SK-N-DZ (cell line): ENCODE measurements at places on chromosomes 11 and 22.

DNA sequence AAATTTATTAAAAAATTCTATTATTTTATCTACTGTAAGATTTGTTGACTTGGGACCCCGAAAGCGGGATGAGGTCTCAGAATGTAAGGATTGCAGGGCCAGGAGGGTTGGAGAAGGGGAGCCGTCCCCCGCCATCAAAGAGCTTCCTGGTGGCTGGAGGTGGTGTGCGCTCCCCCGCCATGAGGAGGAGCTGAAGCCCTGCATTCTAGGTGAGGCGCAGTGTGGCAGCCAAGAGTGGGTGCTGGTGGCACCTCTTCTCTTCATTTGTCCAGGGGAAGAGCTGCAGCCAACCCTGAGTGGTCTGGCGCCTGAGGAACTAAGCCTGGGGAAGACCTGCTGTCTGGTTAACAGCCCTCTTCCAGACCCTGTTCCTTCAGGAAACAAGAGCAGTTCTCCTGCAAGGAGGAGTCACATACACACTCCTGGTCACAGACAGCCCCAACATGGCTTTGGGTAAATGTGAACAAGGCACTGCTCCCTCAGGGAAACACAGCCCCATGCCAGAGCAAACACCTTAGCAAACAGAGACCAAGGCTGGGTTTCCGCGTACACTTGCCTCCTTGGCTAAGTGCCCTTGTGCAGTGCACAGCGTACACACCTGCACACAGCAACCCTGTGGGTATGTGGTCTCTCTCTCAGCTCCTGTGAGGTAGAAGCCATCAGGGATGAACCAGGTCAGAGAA, 17.3 kb downstream of the RTN4RL2 start:
- no peak for DNase-seq

GRCh38 chr11:60158636-60159035, 24.2 kb downstream of the MS4A6A start:
- no peak for DNase-seq

DNA sequence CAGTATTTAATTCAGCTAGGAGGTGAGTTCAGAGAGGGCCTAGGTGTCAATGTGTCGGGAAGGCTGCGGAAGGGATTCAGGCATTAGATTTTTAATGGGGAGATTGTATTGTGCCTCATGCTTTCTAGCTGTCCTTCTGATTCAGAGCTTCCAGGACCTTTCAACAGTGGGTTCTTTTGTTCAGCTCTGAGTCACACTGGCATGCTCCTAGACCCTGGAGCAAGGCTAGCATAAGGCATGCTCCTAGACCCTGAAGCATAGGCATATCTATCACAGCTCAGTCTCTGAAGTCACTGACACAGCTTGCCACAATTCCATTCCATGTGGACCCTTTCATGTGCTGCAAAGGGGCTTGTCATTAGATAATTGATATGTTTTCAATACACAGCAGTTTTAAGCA, 396.9 kb downstream of the RAB38 start:
- DNase-seq: no peak

- no peak for DNase-seq
Measured at GRCh38 chr11:102332611-102332994, 14.4 kb upstream of the BIRC2 start.

- no peak for DNase-seq
Measured at GRCh38 chr11:82776377-82776776, 42.7 kb upstream of the FAM181B start.

GRCh38 chr11:16925561-16926065, 88.6 kb downstream of the PLEKHA7 start:
- peak; percentile 67 for DNase-seq

DNA sequence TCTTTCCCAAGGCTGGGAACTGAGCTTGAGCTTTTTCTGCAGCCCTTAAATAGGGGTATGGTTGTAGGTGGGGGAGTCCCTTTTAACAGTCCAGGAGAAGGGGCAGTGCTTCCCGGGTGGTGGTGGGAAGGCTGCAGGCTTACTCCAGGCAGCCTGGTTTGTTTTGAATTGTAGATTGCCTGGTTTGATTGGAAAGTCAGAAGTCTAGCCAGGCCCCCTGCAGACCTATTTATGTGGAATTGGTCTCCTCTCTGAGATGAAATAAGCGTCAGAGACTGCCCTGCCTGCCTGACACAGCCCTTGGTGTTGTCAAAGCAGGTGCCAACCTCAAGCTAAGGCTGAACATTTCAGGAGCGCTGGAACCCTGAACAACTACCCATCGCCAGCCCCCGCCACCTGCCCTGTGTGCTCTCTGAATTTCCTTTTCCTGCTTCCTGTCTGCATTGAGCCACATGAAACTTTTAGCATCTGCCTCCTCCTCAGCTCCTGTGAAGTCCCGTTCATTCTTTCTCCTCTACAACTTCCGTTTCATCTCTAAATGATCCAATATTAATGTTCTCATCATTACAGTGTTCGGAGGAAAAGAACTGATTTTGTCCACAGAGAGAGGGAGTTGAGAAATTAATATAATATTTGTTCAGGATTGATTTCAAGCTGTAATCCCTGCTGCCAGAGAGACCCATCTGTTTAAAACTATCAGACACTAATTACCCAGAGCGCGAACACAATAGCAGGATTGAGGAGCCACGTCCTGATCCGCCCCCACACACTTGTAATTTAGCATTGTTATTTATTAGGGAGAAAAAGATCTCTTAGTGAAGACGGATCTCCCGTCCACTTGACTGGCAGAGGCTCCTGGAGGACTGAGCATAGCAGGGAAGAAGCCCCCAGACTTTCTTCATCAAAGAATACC, 136.5 kb downstream of the TRIM29 start:
- no peak for DNase-seq

GRCh38 chr22:17441326-17441725, 72.1 kb downstream of the CECR2 start:
- DNase-seq: no peak

DNA sequence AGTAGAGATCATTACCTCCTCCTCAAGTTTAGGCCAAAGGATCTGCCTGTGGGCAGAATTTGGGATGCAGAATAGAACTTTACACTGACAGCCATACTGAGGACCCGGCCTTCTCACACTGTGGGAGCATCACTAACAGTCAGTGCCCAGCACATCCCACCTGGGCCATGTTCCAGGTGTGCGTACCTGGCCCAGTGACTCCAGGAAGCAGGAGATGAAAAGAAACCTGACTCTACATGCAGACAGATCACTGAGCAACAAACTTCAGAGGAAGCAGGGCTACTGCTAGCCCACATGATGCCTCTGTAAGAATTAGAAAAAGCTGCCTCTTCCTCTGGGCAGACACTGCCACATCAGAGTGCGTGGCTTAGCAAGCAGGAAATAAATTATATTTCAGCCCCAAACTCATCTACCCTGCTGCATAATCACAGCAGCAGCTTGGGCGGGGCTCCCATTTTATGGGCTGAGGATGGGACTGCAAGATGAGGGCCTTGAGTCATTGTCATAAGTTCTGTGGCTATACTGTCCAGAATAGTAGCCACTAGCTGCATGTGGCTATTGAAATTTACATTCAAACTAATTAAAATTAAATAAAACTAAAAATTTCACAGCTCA, 6.0 kb upstream of the LMO2 start:
- no peak for DNase-seq

DNA sequence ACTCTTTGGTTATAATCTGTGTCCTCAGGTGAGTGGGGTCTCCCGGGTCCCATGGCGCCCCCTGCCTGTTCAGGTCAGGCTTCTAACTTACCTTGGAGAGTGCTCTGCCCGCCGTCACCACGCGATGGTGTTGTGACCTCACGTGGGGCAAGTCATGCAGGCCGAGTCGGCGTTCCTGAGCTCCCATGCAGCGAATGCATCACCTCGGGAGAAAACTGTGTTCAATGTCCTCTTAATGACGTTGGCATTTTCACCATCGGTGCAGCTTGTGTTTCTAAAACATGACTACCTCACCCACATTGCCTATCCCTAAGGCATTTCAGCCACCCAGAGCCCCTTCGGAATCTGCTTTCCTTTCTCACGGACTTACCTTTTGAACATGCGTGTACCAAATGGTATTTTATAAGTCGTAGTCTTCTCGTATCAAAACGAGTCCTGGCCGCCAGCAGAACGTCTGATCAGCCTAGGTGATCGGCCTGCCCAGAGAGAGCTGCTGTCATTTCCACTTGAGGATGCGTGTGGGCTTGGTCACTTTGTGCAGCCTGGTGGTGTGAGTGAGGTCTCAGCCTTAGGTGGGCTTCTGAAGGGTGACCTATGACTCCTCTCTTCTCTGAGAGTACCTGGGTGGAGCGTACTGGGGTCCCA, 64.8 kb downstream of the TBC1D22A start:
- no peak for DNase-seq

DNA sequence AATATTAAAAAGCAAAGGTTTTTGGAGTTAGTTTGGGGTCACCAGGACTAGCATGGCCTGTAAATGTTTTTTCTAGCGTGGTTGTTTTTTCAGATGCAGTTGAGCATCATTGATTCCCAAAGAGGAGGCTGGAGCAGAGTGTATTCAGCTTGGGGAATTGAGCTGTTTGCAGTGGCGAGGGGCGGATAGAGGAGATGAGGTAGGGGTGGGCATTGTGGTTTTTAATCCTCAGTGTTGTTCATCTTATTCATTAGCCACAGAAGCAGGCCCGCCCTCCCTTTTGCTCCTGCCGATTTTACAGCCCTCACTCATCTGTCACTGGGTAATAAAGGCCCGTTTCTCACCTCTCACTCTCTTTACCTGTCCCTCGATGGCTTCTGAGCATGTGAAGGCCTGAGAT, 51.4 kb downstream of the NF2 start:
- no peak for DNase-seq

- no peak for DNase-seq
Measured at GRCh38 chr22:30996462-30996861, 27.4 kb downstream of the TUG1 start.

GRCh38 chr11:107505647-107506225, 48.1 kb upstream of the CWF19L2 start:
- DNase-seq: no peak

DNA sequence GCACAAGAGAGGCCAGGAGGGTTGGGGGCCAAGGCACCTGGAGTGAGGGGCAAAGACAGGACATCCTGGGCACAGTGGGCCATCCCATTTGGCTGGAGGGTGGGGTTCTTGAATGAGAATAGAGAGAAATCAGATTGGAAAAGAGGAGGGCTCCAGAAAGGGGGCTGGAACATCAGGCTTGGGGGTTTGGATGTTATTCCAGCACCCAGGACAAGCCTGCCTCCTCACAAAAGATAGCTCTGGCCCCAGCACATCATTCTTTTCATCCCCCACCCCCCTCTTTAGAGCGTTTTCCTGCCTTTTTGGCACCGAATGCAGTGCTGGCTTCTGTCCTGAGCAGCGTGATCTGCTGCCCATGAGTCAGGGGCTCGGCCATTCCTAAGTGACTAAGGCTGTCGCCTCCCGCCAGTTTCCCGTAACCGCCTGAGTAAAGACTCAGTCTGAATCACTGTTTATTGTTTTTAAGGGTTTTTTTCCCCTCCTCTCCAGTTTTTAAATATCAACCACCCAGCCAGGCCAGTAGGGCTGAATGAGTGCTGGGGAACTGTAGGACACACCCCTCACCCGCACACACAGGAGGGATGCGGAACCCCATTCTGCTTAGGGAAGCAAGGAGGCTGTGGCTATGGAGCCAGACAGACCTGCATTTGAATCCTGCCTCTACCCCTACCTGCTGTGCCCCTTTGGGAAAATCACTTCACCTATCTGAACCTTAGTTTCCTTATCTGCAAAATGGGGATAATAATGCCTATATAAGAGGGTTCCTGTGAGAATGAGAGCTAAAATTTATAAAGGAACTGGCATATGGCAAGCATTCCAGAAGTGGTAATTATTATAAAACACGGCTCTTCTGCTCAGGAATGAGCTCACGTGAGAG, 32.4 kb upstream of the NAV2 start:
- DNase-seq: no peak

DNA sequence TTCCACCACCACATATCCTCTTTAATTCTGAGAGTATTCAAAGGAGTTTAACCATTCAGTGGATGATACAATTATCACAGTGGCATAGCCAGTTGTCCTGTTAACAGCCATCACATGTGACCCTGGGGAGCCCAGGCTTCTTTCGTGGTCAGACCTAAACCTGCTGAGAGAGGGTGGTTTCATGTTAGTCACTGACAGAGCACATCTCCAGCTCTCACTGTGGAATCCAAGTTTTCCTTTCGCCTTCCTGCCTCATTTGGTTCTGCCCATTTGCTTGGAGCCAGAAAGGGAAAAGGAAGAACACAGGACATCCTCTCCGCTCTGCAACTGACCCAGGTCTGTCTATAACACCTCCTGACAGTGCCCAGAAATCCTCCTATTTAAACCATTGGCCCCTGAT, 60.4 kb downstream of the MCHR1 start:
- no peak for DNase-seq

DNA sequence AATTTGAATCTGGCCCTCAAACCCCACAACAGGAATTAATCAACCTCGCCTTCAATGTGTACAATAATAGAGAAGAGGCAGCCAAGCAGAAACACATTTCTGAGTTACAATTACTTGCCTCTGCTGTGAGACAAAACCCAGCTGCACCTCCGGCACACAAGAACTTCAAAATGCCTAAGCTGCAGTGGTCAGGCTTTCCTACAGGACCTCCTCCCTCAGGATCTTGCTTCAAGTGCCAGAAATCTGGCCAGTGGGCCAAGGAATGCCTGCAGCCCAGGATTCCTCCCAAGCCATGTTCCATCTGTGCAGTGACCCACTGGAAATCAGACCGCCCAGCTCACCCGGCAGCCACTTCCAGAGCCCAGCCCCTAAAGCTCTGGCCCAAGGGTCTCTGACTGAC, 3.4 kb upstream of the NDUFC2 start:
- DNase-seq: no peak

DNA sequence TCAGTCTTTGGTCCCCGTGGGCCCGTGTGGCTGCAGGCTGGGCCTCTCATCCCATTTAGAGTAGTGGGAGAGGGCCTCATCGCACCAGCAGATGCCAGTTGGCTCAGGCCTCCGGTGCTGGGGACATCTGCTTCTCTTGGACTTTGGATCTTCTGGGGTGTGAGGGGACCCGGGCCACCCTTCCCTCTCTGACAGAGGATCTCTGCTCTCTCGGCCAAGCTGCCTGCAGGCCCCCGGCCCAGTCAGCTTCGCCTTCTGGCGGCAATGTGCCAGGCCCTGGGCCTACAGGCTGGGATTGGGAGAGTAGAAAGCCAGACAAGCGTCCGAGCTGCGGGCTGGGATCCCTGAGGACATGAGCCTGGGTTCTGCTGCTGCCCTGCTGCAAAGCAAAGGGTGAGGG, 15.0 kb upstream of the FGF3 start:
- no peak for DNase-seq

DNA sequence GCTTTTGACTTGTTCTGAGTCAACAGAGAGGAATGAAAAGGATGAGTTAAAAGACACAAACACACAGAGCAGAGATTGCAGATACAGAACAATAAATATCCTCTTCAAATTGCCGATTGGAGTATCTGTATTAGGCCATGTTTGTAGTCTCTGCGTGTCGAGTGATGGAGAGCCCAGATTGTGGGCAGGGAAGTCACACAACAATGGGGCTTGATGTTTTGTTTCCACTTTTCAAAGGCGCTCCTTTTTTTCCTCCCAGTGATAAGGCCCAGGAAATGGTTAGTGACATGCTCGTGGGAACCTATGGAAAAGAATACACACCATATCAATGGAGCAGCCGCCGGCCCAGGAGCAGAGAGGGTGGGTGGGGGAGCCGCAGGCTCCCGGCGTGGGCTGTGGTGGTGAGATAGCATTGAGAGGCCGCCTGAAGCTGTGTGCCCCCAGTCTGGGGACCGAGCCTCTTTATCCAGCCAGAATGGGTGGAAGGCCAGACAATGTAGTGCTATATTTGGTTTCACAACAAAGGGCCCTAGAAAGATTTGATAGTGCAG, 555.9 kb downstream of the INSC start:
- no peak for DNase-seq

- no peak for DNase-seq
Measured at GRCh38 chr11:128597209-128597608, 9.9 kb upstream of the ETS1 start.

GRCh38 chr11:19020831-19021230, 39.7 kb downstream of the MRGPRX2 start:
- no peak for DNase-seq

- DNase-seq: no peak
Measured at GRCh38 chr11:2796508-2797113, 89.0 kb downstream of the CDKN1C start.
